ENCODE measurements at places on chromosomes 2 and 18.

DNA sequence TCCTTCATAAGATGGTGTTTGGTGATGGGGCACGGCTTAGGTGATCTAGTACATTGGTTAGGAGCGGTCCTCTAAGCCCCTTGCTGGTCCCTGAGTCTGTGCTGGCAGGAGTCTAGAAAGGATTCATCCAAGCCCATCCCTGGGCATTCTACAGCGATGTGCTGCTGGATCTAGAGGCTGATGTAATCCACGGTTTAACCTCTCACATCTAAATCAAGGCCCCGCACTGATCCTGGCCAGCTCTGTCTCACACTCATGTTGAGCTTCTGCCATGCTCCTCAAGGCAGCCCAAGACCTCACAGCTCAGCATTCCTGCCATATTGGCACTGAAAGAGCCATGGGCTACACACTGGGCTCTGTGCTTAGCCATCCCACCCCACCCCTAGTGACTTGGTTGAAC lies 664.8 kb downstream of the STK39 start:
- H3K36me3 ChIP-seq, result no peaks in the 10 kb centered on the region
- H3K27me3 ChIP-seq, result no peaks in the 10 kb centered on the region
- H3K27ac ChIP-seq, result no peak overlapping the region
- H3K4me1 ChIP-seq, result no peaks in the 10 kb centered on the region

GRCh38 chr2:134327367-134327766 lies 73.5 kb downstream of the MGAT5 start:
- H3K27ac ChIP-seq, result no peak overlapping the region
- H3K4me3 ChIP-seq, result no peak overlapping the region
- no peak for DNase-seq
- H3K27me3 ChIP-seq, result no peaks in the 10 kb centered on the region
- H3K4me1 ChIP-seq, result peaks cover 4% of the 10 kb centered on the region
- H3K36me3 ChIP-seq, result no peaks in the 10 kb centered on the region

- H3K4me3 ChIP-seq, result no peak overlapping the region
- no peaks in the 10 kb centered on the region for H3K36me3 ChIP-seq
- peaks cover 44% of the 10 kb centered on the region for H3K4me1 ChIP-seq
- DNase-seq, result no peak
These were observed 108.6 kb downstream of the MAP4K4 start for GRCh38 chr2:101806123-101806522.

GRCh38 chr18:42509750-42510415 lies 554.8 kb downstream of the PIK3C3 start:
- no peak overlapping the region for H3K4me3 ChIP-seq
- no peak overlapping the region for H3K27ac ChIP-seq
- no peak for DNase-seq
- H3K36me3 ChIP-seq, result no peaks in the 10 kb centered on the region

DNA sequence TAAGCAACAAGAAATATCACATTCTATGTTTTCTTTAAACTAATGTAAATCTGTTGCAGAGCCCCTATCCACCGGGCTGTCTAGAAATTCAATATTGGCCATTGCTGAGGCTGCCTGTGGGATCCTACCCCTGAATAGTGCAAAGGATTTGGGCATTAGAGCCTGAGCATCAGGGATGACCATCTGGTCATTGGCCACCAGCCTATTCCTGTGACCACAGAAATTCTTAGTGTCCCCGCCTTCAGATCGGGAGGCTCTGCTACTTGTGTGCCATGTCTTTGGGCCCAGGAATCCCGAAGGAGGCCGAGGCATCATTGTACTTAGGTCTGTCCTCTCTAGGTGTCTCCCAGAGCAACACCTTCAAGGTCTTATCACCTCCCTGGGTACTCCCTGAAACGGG lies 73.8 kb downstream of the HRH4 start:
- H3K4me1 ChIP-seq, result no peaks in the 10 kb centered on the region
- no peaks in the 10 kb centered on the region for H3K36me3 ChIP-seq
- H3K27ac ChIP-seq, result no peak overlapping the region
- H3K4me3 ChIP-seq, result no peak overlapping the region
- H3K27me3 ChIP-seq, result no peaks in the 10 kb centered on the region
- DNase-seq, result no peak

DNA sequence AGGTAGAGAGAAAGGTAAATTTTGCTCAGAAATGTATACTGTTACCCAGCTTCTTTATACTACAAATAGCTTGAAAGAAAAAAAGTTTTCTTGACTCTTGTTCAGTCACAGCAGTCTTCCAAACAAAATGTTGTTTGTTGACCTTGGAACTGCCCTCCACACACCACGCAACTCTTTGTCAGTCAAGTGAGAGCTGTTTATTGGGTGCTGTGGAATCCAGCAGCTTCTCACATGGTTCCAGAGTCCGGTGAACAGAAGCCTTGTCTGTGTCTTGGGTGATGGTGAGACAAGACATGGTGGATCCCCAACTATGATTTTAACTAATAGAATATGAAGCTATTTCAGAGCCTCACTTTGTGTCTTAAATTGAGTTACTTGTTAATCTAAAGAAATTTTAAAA lies 112.5 kb downstream of the MAP2 start:
- H3K4me1 ChIP-seq, result peaks cover 4% of the 10 kb centered on the region
- no peaks in the 10 kb centered on the region for H3K27me3 ChIP-seq
- no peak overlapping the region for H3K4me3 ChIP-seq
- DNase-seq, result no peak

GRCh38 chr2:9565436-9566153 lies 10.0 kb upstream of the ADAM17 start:
- H3K36me3 ChIP-seq, result no peaks in the 10 kb centered on the region
- H3K4me1 ChIP-seq, result peaks cover 14% of the 10 kb centered on the region
- peak; percentile 79 for DNase-seq
- no peaks in the 10 kb centered on the region for H3K27me3 ChIP-seq
- H3K4me3 ChIP-seq, result no peak overlapping the region

DNA sequence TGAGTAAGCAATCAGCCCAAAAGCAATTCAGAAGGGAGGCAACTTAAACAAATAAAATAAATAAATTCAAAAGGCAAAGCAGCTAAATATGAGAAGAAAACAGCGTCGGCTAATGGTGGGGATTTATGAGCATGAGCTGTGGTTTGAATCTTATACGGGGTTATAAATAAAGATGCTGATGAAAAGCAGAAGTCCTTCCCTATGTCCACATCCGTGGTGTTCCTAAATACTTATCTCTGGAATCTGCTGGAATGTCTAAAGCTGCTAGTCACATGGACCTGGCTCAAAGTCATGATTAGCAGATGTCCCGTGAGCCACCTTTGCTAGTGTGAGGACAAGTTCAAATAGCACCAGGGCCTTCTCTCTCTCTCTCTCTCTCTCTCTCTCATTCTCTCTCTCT lies 33.8 kb downstream of the SMIM21 start:
- no peak overlapping the region for H3K27ac ChIP-seq
- no peaks in the 10 kb centered on the region for H3K27me3 ChIP-seq
- no peak overlapping the region for H3K4me3 ChIP-seq
- DNase-seq, result no peak
- no peaks in the 10 kb centered on the region for H3K4me1 ChIP-seq

DNA sequence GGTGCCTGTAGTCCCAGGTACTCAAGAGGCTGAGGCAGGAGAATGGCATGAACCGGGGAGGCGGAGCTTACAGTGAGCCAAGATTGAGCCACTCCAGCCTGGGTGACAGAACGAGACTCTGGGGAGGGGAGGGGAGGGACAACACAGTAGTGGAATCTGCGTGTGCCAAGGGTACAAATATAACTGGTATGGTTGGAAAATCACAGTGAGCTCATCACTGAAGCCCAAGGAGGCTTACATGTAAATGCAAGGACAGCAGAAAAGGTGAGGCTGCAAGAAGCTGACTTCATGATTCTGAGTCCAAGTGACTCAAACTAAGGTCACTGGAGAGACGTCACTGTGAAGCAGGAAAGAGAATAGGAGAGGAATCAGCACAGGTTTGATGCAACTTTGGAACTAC lies 9.2 kb downstream of the SEPTIN10 start:
- no peak overlapping the region for H3K27ac ChIP-seq

GRCh38 chr2:161488879-161489278 lies 72.8 kb downstream of the TBR1 start:
- H3K4me1 ChIP-seq, result no peaks in the 10 kb centered on the region
- no peaks in the 10 kb centered on the region for H3K36me3 ChIP-seq
- no peak overlapping the region for H3K4me3 ChIP-seq
- DNase-seq, result no peak
